GM23338 (cell line): ENCODE measurements at places on chromosomes 6 and 20.
A peak's percentile ranks its signal among the peaks of the same experiment; 100 is the strongest.

DNA sequence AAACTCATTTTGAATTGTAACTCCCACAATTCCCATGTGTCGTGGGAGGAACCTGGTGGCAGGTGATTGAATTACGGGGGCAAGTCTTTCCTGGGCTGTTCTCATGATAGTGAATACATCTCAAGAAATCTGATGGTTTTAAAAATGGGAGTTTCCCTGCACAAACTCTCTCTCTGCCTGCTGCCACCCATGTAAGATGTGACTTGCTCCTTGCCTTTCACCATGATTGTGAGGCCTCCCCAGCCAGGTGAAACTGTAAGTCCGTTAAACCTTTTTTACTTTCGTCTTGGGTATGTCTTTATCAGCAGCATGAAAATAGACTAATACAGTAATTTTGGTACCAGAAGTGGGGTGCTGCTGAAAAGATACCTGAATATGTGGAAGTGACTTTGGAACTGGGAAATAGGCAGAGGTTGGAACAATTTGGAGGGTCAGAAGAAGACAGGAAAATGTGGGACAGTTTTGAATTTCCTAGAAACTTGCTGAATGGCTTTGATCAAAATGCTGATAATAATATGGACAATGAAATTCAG lies 41.4 kb upstream of the SAMHD1 start:
- DNase-seq = no peak

DNA sequence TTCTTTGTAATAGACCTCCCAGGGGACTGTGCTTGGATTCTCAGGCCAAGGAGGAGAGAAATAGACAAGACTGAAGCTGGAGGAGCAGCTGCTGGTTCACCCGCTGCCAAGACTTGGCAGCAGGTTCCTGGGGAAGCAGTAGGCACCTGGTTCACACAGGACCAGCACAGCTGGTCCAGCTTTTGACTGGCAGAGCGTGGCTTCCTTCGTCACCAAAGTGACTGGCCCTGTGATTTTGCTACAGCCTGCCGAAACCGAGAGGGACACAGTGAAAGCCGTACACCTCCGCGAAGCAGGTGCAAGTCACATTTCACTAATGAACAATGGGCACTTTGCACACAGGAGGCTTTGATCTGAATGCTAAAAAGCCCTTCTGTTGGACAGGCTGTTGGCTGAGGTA lies 199.0 kb downstream of the RNF144B start:
- DNase-seq = no peak

DNA sequence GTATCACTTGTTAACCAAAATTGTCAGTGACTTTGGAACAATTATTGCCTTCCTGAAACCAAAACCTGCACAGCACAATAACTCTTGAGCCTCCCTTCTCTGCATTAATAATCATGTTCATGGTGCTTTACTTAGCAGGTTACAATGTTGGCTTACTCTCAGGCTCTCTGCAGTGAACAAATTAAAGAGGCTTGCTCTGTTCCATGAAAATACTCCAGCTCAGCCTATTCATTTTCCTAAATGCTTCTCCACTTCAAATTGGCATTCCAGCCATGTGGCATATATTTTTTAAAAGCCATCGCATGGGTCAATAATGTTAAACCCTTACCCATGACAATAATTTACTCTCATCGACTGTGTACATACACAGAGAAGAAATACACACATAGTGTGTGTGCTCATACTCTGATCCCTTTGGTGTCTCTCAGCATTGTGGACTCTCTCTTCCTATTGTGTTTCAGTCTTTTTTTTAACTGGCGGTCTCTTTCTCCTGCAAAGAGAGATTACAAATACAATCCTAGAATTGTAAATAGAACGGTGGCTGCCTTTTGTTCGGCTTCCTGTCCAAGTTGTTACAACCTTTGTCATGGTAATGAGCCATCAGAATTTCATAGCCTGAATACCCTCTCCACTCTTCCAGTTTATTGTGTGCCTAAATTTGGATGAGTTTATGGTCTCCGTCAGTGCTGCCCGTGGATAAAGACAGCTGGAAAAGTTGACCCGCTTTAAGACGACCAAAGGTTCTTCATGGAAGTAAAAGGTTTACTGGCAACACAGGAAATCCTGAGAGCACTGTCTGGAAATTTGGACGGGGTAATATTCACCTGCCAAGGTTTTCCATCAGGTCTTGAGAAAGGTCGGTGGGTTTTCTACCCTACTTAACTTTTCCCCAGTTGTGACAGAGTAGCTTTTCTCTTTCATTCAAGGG lies 263.6 kb downstream of the CD83 start:
- peak; percentile 84 for DNase-seq

GRCh38 chr6:125307150-125307838 lies 5.5 kb upstream of the HDDC2 start:
- no peak for DNase-seq

- DNase-seq = no peak
These were observed 72.1 kb downstream of the TSHZ2 start for GRCh38 chr20:53044296-53044695.

DNA sequence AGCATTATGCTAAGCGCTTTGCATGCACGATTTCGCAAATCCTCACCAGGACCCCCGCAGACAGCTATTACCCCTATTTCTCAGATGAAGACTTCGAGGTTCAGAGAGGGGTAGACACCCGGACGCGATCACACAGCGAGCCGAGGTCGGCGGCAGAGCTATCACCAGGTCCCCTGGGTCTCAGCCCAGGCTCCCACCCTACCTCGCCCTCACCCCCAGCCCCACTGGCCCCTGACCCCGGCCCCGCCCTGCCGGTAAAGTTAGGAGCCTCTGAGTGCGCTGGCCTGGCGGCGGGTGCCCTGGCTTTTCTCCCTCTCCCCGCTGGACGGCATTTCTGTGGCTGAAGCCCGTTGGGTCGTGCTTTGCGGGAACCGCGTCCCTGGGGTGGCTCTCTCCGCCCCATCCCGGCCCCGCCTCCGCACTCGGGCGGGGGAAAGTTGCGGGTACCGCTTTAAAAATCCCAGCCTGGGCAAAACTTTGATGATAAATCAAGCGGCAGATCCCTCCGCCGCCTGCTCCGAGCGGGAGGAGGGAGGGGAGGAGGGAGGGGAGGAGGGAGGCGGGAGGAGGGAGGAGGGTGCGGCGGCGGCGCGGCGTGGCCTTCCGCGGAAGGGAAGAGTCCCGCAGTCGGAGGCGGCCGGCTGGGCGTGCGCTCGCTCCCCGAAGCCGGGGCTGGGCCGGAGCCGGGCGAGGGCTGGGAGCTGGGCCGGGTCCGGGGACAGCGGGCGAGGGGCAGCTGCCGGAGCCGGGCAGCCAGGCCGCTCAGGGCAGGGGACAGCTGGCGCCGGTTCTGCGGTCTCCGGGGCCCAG lies at the start of gene VSTM2L:
TSS of gene VSTM2L (plus strand) at position 624 of the 810 bp plus-strand sequence. CDS start 224 bp downstream, outside the sequence.
- peak; percentile 77 for DNase-seq

DNA sequence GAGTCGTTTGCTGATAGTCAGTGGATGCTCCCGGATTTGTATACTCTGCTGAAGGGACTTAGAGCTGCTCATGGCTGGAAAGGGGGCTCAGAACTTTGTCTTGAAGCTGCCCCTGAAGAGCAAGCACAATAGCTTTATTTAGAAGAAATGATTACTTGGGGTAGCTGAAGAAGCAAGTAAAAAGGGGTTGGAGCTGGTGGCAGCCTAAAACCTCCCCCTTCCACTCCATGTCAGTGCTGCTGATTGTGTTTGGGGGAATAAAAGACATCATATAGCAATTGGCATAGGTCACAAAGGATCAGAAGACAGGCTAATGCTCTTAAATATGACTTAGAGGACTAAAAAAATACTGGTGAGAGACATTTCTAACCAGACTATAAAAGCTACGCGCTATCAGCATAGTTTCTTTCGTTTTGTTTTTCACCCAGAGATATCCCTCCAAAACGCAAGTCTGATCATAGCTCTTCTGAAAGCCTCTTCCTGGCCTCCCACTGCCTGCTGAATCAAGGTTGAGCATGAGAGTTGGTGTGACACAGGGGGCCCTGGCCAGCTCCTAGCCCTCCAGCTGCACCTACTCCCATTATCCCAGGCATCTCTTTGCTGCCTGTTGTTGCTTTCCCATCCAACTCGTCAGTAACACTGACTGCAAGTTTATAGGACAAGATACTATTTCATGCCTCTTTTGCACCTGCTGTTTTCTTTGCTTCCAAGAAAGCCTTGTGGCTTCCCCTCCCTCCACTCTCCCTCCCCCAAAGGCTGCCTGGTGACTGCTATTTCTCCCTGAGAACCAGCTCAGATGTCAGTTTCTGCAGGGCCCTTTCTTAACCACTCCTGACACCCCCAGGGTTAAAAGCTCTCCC lies 33.9 kb upstream of the SGK1 start:
- peak; percentile 9 for DNase-seq

- DNase-seq = no peak
These were observed 167.3 kb downstream of the TRMT11 start for GRCh38 chr6:126153661-126154060.

DNA sequence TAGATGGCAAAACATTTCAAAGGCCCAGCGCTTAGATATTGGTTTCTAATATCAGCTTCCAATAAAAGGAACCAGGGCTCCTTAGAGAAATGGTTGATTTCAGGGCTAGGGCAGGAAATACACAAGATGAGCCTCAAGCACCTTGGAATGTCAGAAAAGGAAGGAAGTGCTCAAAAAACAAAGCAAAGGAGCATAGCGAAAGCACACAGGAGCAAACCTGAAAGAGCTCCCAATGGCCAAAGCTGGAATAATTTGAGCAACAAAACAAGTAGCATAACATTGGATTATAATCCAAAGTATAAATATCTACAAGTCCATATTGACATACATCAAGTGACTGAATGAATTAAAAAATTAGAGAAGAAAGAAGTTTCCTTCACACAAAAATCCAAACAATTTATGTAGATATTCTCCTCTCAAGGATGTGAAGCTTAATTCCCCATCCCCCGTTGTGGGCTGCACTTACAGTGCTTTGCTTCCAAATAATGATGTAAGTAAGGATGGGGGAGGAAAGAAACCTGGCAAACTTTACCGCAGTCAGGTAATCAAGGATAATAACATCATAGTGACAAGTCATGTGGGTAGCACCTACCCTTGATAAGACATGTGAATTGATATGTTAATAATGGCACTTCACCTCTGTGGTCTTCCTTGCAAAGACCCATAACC lies 132.9 kb upstream of the DST start:
- DNase-seq = peak; percentile 95

DNA sequence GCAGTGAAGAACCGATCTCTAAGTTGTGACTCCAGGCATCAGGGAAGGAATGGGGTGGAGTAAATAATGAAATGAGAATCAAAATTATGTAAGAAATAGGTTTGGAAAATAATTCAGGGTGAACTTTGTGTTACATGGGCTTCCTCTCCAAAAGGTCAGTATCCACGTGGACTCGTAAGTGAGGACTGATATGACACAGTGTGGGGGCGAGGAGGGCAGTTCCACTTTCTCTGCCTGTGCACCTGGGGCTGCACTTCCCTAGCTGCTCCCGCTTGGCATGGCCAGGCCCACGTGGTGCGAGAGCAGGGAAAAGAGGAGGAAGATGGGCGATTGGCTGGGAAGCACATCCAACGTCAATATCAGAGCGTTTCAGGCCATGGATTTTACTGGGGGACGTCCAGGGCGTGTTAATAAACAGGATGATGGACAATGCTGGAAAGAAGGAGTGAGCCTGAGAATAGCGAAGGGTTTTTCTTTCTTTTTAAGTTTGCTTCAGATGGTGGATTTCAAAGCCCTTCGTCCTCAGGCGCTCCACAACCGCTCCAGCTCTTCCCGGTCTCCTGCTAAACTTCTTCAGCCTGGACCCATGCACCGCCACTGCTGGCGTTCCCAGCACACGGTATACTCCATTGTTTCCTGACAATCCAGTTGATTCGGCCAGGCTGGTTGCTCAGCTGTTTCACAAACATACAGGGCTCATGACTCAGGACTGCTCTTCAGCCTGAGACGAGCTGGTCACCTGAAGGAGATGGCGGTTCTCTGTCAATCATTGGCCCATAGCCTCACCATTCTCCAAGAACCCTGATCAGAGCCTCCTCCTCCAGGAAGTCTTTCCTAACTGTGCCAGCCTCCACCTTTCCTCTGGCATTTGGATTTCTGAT lies 11.8 kb downstream of the CCR6 start:
- no peak for DNase-seq

DNA sequence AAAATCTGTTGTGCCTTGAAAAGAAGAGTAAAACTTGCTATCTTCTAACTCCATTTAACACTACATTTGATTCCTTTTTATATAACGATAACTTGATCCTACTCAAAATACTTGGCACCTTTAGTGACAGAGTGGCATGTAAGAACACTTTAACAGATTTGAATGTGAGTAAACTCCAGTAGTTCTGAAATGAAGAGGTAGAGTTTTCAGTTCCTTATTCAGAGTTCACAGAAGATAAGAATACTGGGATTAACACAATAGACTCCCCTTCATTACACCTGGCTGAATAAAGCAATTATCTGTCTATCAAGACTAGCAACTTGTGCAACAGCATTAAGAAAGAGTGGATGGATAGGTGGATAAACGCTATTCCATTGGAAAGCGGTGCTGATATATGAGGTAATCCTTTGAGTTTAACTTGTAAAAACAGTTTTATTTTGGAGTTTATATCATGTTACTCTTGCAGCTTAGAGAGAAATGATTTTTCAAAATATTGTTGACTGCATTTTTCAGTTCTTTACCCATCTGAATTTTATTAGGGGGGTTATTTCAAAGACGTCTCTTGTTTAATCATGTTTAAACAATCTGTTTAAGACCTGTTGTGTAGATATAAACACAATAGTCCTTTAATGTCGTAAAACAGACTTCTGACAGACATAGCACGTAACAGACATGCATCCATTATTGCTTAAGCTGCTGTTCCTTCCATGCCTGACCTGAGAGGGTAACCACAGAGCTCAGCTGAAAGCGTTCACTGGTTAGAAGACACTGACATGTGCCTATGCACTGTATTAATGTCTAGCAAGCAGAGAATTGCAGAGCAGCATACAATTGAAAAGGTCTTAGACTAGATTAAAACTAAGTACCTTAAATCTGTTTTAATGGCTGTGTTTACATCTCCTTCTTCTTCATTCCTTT lies 102.4 kb upstream of the SUPT3H start:
- DNase-seq = no peak

- no peak for DNase-seq
These were observed 114.1 kb upstream of the GPR6 start for GRCh38 chr6:109864050-109864449.

DNA sequence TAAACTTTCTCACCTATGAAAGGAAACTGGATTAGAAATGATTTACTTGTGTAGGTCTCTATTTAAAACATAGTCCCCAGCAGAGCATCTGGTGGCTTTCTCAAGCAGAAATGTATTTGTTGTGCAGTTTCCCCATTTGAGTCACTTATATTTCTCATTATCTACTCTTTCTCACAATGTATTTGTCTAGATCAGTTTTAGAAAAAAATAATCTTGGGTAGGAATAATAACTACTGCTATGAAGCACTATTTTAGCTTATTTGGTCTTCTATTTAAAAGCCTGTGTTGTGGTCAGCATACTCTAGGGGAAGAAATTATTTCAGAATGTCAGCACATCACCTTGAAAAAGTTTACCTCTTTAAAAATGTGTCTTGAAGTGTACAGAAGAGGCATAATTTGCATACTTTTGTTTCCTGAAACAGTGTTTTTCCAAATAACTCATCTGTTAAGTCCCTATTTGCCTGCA lies 60.9 kb upstream of the PRL start:
- no peak for DNase-seq

- DNase-seq = peak; percentile 66
These were observed 765 bp upstream of the GMDS start for GRCh38 chr6:2245877-2246863.

- DNase-seq = peak; percentile 85
These were observed 83.5 kb downstream of the ZMYND8 start for GRCh38 chr20:47272893-47273590.
